Ovary (tissue), 10 donors: ENCODE measurements at places on chromosomes 1 and 21. TPM values are rescaled to one million over a fixed set of nuclear protein-coding genes. Genes with fewer than 3 reads are reported as not detected.

DNA sequence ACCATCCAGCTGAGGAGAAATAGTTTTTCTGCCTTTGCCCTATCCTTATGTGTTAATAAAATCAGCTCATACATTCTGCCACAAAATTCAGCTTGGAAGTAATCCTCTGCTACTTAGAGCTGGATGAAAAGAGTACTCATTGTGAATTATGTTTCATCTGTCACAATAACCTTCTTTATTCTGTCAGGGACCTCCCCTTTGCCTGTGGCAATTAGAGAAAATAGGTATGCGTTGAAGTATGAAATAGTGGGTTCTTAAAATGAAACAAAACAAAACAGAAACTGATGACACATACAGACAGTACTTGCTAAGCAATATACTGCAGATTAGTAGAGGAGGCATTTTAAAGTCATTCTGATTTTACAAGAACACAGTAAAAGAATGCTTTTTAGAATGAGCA, 578.5 kb downstream of the USP25 start:
- H3K4me1 ChIP-seq: peaks cover 2% of the 10 kb centered on the region
- peak overlapping the region; percentile 73 for H3K27ac ChIP-seq
- H3K36me3 ChIP-seq: no peaks in the 10 kb centered on the region
- no peaks in the 10 kb centered on the region for H3K27me3 ChIP-seq
- DNase-seq: no peak

- no peak overlapping the region for H3K27ac ChIP-seq
- H3K4me3 ChIP-seq: no peak overlapping the region
- no peaks in the 10 kb centered on the region for H3K4me1 ChIP-seq
- no peaks in the 10 kb centered on the region for H3K27me3 ChIP-seq
Observed at GRCh38 chr1:107404756-107405155, 263.9 kb downstream of the NTNG1 start.

TMEM269 gene
- total RNA-seq: 0.62 TPM

DNA sequence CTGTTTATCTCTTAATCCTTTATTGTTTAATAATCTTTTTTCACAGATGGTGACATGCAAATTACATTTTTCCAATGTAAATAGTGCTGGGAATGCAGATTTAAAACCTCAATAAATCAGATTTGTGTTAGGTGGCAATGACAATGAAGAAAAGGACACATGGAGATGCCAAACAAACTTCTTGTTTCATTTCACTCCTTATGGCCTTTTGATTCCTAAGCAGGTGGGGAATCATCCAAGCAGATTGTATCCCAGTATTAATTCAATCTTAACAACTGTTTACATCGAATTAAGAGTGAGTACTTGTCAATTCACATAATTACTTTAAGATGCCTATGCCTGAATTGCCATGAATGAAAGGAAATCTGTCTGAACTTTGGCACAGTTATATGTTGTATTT, 98.9 kb upstream of the RGS18 start:
- H3K27me3 ChIP-seq: no peaks in the 10 kb centered on the region
- H3K27ac ChIP-seq: no peak overlapping the region
- no peak overlapping the region for H3K4me3 ChIP-seq

LRRC3 gene
- total RNA-seq: 6.8 TPM

GRCh38 chr21:30986965-30987364, 51.3 kb downstream of the KRTAP19-8 start:
- no peak overlapping the region for H3K4me3 ChIP-seq
- no peaks in the 10 kb centered on the region for H3K27me3 ChIP-seq
- H3K36me3 ChIP-seq: no peaks in the 10 kb centered on the region
- no peak overlapping the region for H3K27ac ChIP-seq

DNA sequence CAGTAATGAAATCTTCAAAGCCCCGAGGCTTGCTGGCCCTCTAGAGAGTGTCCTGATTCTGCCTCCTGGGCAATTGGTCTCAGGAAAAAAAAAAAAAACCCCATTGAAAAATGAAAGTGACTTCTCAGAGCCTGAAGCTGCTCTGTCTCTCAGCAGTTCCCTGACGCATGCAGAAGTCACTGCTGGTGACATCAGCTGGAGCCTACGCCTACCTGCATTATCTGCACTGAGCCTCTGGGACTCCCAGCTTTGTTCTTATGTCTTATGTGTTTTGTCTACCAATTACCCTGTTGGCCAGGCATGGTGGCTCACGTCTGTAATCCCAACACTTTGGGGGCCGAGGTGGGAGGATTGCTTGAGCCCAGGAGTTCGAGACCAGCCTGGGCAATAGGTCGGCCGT, 10.1 kb upstream of the SLC25A33 start:
- no peaks in the 10 kb centered on the region for H3K27me3 ChIP-seq
- H3K27ac ChIP-seq: no peak overlapping the region
- DNase-seq: no peak
- no peak overlapping the region for H3K4me3 ChIP-seq

DNA sequence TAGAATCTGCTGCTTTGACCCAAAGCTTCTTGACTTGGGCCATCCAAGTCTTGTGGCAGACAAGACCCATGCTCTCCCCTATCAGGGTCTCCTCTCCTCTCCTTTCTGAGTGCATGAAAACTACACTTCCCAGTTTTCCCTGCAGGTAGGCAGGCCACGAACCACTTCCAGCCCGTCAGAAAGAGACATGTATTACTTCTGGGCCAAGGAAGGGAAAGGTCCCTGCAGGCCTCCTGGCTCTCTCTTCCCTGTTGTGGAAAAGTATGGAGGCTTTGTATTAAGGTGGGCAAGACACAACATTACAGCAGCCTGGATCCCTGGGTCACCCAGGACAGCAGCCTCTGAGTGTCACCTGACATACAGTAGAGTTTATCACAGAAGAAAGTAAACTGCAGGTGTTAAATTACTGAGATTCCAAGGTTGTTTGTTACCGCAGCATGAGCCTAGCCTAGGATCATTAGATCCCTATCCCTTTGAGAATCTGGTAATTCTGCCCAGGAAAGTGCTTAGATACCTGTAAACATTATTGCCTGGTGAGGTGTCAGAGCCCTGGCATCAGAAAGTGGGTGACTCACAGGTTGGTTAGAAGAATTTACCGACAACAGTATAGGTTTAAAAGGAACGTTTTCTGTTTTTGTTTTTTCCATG, 717.3 kb downstream of the MATN1 start:
- no peak overlapping the region for H3K4me3 ChIP-seq
- H3K27me3 ChIP-seq: no peaks in the 10 kb centered on the region
- peaks cover 5% of the 10 kb centered on the region for H3K4me1 ChIP-seq
- no peaks in the 10 kb centered on the region for H3K36me3 ChIP-seq
- no peak for DNase-seq

DNA sequence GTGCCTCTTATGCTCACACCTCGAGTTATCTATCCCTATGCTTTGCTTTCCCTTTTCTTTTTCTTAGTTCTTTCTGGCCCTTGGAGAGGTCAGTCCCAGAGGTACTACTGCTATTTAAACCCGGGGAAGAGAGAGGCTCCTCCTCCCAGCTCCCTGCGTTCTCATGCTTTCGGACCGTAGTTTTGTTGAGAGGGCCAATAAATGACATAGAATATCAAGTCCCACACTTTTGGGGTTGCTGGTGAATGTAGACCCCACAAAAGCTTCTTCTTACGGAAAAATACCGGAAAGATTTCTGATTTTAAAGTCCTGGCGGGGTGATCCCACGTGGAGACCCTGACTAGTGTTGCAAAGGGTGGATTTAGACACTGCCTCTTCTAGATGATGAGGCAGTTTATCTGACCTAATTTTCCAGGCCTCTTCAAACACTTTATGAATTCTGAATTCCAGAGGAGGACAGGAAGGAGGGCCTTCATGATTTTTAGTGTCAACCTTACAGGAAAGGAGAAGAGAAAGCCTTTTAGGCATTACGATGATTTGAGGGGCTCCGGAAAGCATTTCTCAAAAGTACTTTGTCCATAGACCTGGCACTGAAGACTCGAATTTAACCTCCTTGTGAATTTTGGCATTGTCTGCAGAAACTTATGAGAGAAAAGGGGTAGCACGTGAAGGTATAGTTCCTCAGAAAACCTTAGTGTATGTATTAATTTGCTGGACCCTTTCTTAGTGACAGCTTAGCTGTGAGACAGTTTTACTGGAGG, 694 bp downstream of the TMEM167B start:
- H3K4me1 ChIP-seq: peaks cover 4% of the 10 kb centered on the region
- H3K27me3 ChIP-seq: no peaks in the 10 kb centered on the region
- peak overlapping the region; percentile 67 for H3K27ac ChIP-seq
- no peaks in the 10 kb centered on the region for H3K36me3 ChIP-seq
- H3K4me3 ChIP-seq: peak overlapping the region; percentile 89
